ENCODE measurements at places on chromosomes 12 and 14.

DNA sequence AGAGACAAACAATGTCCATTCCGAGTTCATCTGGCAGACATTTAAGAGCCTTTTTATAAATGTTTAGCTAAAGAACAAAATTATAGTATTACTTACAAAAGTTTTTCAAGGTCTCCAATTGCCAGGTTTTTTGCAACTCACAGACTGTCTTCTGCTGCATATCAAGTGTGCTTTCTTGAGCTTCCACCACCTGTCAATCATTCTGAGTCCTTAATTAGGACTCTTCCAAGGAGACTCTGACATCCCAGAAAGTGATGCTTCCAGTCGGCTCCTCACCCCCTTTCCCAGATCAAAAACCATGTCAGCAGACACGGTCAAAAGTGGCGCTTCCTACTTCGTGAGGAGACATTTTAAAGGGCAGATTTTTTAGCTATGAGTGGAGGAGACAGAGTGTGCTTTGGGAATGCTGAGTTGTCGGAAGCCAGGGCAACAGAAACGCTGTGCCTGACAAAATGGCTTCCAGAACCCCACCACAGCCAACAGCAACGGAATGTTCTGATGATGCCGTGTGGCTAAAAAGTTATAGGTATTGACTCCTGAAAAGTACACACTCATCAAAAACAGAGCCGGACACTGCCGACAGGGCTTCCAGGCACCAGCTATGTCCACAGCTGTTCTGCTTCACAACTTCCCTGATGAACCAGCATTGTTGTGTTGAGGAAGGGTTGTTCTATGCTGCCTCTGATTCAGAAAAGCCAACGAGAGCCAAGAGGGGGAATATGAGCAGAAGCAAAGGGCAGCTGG lies 116.1 kb upstream of the SLC35F4 start:
- no peak for DNase-seq

GRCh38 chr12:102232036-102232435 lies 34.4 kb upstream of the PMCH start:
- no peak for DNase-seq

- no peak for DNase-seq
These were observed 13.2 kb downstream of the KCNH5 start for GRCh38 chr14:63032076-63032475.

DNA sequence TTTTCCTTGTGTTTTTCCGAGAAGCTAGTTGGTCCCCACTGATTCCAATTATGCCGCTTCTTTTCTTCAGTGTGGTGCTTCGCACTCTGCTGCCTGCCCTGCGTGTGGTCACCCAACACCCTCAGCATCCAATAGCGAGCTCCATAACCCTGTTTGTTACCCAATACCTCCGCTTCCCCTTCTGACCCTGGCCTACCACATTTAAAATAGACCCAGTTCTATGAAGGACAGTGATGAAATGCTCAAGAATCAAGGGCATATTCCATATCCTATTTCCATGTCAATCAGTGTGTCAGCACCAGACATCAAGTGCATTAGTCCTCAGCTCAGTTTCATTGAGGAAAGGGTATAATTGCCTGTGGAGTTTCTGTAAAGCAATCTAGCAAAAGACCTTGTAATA lies 9.5 kb downstream of the NDRG2 start:
- no peak for DNase-seq

- DNase-seq: no peak
These were observed 25.9 kb upstream of the EDDM3A start for GRCh38 chr14:20719777-20720176.

- DNase-seq: no peak
These were observed 94.5 kb downstream of the SCARB1 start for GRCh38 chr12:124769163-124769530.

Measured in D721Med (cell line).